Esophagus mucosa (tissue), 1 donor: ENCODE measurements at places on chromosomes 6 and 20.

GRCh38 chr20:7980332-7981046, 39.1 kb downstream of the TMX4 start:
- no peak for ATAC-seq

DNA sequence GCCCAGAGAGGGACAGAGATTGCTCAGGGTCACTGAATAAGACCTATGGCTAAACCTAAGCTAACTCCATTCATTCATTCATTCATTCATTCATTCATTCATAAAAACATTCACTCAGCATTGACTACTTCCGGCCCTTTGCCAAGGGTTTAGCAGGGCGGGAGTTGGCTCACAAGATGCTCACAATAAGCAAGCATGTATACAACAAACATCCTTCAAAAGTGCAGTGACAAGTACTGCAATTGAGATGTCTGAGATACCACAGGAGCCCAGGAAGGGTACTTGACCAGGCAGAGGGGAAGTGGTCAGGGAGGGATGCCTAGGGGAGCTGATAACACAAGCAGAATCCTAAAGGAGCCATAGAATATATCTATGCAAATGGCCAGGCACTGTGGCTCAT, 18.2 kb upstream of the KIAA1755 start:
- no peak for ATAC-seq

GRCh38 chr6:3272911-3273547, 14.3 kb downstream of the PSMG4 start:
- ATAC-seq: peak; percentile 14

DNA sequence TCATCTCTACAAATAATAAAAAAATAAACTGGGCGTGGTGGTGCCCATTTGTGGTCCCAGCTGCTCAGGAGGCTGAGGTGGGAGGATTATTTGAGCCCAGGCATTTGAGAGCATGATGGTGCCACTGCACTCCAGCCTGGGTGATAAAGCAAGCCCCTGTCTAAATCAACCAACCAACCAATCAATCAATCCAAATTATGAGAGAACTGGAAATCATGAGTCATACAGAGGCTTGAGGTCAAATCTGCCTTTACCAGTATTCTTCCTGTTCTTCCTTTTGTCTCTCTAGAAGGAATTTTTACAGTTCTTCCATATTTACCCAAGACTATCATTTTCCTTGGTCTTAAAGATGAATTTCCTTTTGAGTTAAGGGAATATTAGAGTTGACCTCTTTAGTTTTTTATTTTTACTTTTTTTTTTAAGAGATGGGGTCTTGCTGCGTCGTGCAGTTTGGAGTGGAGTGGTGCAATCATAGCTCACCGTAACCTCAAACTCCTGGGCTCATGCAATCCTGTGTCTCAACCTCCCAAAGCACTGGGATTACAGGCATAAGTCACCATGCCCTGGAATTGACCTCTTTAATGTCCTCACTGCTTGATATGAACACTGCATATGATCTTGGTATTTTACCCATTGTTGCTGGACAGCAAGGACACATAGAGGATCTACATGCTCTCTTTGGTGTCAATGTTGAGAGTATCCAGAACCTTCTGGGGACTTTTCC, 44.1 kb upstream of the TXNDC5 start:
- ATAC-seq: no peak

DNA sequence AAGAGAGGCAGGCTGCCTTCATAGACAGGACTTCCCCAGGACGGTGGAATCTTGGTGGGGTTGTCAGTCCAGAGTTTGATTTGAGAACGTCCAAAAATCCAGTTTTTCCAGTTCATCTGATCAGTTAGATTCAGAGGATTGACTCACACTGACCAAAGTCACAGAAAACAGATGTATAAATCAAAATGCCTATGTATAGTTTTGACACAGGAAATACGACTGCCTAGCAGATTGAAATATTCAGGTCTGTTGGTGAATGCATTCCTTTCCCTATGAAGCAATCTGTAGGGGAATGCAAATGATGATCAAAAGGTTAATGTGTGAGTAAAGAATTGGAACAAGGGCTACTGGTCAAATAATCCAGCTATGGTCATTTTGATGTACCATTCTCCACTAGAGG, 29.7 kb upstream of the GFOD1 start:
- ATAC-seq: no peak

GRCh38 chr20:15603978-15604805, 969.1 kb downstream of the KIF16B start:
- ATAC-seq: no peak

DNA sequence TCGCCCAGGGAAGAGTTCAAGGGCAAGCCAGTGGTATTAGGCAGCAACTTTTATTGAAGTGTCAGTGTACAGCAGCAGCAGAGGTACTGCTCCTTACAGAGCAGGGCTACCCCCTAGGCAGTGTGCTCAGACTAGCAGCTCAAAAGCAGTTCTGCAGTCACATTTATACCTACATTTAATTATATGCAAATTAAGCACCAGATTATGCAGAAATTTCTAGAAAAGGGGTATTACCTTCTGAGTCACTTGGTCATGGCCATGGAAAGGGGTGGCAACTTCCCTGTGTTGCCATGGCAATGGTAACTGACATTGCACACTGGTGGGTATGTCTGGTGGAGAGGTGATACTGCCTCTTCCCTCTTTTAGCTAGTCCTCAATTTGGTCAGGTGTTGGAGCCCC, 2.1 kb upstream of the ZKSCAN4 start:
- ATAC-seq: no peak

DNA sequence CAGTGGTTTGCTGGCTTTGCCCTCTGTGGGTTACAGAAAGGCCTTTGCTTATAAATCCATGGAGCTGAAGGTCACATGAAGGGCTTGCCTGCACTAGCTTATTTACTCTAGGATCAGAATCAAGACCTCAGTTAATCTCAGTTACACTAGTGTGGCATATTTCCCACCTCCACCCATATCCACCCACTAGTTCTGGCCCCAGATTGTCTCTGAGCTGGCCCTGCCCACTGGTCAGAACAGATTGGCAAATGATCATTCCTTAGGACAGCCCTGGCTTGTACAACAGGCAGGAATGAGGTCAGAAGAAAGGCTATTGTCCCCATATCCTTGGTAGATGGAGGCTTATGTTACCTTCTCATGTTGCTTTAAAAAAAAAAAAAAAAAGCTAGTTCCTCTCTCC, 33.3 kb upstream of the SASH1 start:
- ATAC-seq: peak; percentile 56

GRCh38 chr20:2102585-2103460, 1.2 kb downstream of the STK35 start:
- ATAC-seq: peak; percentile 81

GRCh38 chr6:139290787-139291311, 949 bp downstream of the TXLNB start:
- ATAC-seq: peak; percentile 62

DNA sequence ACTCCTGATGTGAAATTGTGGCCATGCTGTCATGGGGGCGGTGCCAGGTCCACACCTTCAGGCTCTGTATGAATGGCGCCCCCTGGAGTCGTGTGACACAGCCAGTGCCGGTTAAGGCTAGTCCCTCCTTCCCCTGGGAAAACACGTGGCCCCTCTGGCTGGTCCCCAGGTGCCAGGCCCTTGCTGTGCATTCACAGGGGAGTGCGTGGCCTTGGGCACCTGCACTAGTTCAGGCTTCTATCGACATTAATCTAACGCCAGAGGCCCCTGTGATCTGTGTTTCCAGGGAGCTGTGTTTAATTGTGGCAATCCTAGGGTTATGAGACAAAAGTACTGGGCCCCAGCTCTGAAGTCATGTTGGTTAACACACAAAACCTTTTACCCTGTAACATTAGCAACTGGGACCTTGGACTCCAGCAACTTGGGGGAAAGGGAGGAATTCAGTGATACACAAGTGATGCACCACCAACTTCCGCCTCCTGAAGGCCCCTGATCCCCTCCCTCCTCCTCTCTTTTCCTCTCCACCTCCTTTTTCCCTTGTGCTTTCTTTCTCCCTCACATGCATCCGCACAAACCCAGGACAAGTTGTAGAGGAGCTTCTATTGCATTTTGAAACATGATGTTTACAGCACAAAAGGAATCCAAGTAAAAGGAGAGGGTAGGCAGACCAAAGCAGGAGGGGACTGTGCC, 74.0 kb downstream of the SSR1 start:
- ATAC-seq: peak; percentile 77

- ATAC-seq: peak; percentile 59
Observed at GRCh38 chr6:130223508-130223907, 757 bp upstream of the SAMD3 start.

- ATAC-seq: no peak
Observed at GRCh38 chr20:61099806-61100205, 152.3 kb upstream of the CDH4 start.

DNA sequence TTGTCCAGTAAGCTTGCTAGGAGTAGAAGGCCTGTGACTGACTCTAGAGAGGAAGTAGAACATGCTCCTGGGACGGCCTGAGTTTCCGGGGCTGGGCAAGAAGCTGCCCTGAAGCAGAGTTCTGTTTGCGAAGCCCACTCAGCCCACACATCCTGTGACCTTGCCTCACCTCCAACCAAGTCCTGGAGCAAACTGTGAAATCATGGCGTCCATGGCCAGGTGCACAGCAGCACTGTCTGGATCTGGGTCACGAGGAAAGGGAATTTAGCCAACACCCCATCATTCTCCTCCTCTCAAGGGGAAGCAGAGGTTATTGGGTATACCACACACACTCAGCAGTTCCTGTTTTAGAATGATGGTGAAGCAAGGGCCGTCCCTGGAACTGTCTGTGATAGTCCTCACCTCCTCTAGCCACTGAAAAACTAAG, 87.5 kb downstream of the CRYBG1 start:
- peak; percentile 45 for ATAC-seq

GRCh38 chr6:107495971-107496370, 6.1 kb downstream of the SOBP start:
- ATAC-seq: no peak

GRCh38 chr20:58973866-58974265, 7.2 kb upstream of the NELFCD start:
- ATAC-seq: no peak

DNA sequence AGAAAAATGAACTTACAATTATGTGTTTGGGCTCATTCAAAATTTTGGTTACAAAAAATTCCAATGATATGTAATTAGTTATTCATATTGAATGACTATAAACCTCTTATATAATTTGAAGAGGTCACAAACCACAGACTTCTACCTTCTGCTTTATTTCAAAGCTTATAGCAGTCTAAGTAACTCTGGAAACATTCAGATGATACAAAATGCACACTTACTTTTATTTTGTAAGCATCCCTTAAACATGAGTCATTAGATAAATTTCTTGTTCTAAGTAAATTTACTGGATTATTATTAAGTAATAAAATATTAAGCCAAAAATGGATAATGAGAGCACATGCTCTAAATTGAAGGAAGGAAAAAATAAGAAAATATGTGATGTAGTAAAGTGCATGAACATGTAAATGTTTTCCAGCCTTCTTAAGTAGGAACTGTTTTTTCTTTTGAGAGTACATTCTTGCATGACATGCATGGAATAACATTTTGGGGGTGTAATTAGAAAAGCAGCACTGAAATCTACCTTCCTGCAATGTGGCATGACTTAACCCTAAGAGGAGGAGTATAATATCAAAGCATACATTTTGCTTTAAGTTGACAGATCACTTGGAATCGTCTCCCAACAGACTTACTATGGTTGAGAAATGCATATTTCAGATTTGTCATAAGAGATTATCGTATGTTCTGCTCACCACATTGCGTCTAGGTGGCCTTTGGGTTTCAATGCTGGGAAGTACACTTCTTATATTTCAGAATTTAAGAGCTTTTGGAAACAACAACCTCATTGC, 372.7 kb upstream of the HSF2 start:
- ATAC-seq: no peak

- ATAC-seq: no peak
Observed at GRCh38 chr6:139378882-139379341, 4.5 kb upstream of the CITED2 start.

- ATAC-seq: no peak
Observed at GRCh38 chr6:47977314-47977713, 133.7 kb downstream of the PTCHD4 start.

GRCh38 chr6:45226081-45226480, 102.0 kb upstream of the RUNX2 start:
- ATAC-seq: no peak

GRCh38 chr20:23043376-23043775, 6.1 kb downstream of the THBD start:
- ATAC-seq: peak; percentile 38

- ATAC-seq: no peak
Observed at GRCh38 chr20:43528258-43528875, 20.9 kb downstream of the L3MBTL1 start.

DNA sequence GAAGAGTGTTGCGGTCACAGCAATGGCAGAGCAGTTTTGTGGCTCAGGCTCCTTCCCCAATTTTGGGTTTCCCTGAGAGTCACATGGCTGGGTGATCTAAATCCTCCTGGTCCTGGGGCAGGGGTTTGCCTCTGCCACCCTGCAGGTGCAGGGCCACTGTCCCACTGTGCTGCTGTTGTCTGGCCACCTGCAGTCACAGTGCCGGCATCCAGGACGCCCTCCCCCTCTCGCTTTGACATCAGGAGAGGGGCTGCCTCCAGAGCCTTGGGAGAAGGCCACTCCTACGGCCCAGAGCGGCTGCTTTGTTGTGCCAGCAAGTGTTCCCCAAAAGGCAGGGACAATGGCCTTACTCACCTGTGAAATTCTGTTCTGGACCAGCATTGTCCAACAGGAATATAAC, 449.0 kb downstream of the QKI start:
- no peak for ATAC-seq

- peak; percentile 82 for ATAC-seq
Observed at GRCh38 chr6:125314009-125314581, 12.3 kb upstream of the HDDC2 start.

GRCh38 chr6:34154668-34155447, 9.0 kb upstream of the GRM4 start:
- peak; percentile 74 for ATAC-seq

- no peak for ATAC-seq
Observed at GRCh38 chr20:7458459-7458858, 481.8 kb downstream of the HAO1 start.

GRCh38 chr20:46237227-46237626, 71.1 kb downstream of the CDH22 start:
- no peak for ATAC-seq

GRCh38 chr20:26163890-26164289, 467.2 kb upstream of the ZNF337 start:
- ATAC-seq: no peak

GRCh38 chr6:152318278-152318677, 318.9 kb downstream of the SYNE1 start:
- no peak for ATAC-seq
